Stromal cell of bone marrow (primary cell): ENCODE measurements at places on chromosomes 2 and 18.

GRCh38 chr2:124923097-124923496, 898.0 kb downstream of the CNTNAP5 start:
- no peak for DNase-seq

- DNase-seq: no peak
These were observed 76.8 kb downstream of the ALPK2 start for GRCh38 chr18:58552057-58552461.

GRCh38 chr18:12056034-12056883, 37.4 kb upstream of the ANKRD62 start:
- no peak for DNase-seq

DNA sequence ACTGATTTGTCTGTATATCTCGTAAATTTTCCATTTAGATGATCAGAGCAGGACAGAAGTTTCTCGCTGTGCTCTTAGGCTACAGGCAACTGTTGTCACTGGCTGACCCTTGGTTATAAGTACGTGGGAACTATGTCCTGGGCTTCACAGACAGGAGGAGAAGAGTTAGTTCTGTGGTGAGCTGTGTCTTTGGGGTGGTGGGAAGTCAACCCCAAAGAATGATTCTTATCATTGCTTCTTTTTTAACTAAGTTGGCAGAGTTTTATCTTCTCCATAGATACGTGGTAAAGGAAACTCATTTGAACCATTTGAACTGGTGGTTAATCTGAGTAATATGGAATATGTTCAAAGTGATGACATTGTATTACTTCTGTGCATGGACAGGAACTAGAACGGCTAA, 230.6 kb upstream of the EPAS1 start:
- DNase-seq: no peak

GRCh38 chr2:39150890-39151497, 30.1 kb upstream of the SOS1 start:
- DNase-seq: no peak

GRCh38 chr2:98479959-98480524, 35.4 kb downstream of the INPP4A start:
- no peak for DNase-seq

- no peak for DNase-seq
These were observed 165.3 kb downstream of the GALNT1 start for GRCh38 chr18:35746826-35747339.

DNA sequence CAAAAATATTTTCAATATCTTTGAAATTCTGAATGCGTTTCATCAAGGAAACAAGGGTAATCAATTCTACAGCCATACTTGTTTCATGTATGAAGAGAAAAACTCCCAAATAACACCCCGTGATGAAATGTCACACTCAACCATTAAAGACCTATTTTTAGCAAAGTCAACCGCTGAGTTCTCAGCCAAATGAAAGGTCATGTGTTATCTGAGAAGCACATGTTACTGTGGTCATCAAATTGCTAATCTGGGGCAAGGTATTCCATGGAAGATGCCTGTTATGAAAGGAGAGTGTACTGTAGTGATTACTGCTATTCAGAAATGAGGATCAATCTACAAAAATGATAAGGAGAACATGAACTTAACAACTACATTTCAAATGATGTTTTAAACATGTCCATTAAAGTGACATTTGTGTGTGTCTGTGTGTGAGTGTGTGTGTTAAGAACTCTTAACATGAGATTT, 126.7 kb downstream of the BCL2 start:
- DNase-seq: no peak

GRCh38 chr2:110216803-110217202, 4.5 kb upstream of the MTLN start:
- DNase-seq: no peak

DNA sequence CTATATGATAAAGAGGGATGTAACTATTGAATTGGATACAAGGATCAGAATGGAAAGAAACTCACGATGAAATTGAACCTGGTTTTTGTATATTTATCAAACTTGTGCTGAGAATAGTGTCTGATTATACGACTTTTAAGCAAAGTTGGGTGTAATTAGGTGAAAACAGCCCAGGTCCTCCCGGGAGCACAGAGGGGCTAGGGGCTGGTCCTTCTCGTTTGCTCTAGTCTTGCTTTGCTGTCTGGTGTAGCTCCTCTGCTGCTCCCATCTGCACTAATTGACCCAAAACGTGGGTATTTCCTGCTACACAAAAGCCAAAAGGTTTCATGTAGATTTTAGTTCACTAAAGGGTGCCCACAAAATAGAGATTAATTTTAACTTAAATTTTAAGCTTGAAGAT, 58.7 kb downstream of the HK2 start:
- DNase-seq: no peak
